Ovary (tissue), 10 donors: ENCODE measurements at places on chromosomes 2 and 18. TPM values are rescaled to one million over a fixed set of nuclear protein-coding genes. Genes with fewer than 3 reads are reported as not detected.

- no peak for DNase-seq
These were observed 254.0 kb upstream of the POU3F3 start for GRCh38 chr2:104599787-104600510.

- no peak for DNase-seq
These were observed 16.1 kb upstream of the CD207 start for GRCh38 chr2:70851704-70852103.

- DNase-seq: no peak
These were observed 13.3 kb downstream of the CHRNA1 start for GRCh38 chr2:174750923-174751441.

Gene RAB27B
- 3.9 TPM for total RNA-seq

Gene C2orf80
- not detected for total RNA-seq
